KBM-7 (cell line): ENCODE measurements at places on chromosomes 13 and 19.

GRCh38 chr13:29948791-29949190, 98.4 kb upstream of the UBL3 start:
- DNase-seq: no peak

GRCh38 chr13:67619351-67619994, 389.3 kb upstream of the PCDH9 start:
- DNase-seq: no peak

GRCh38 chr19:50925734-50926133, 14.5 kb upstream of the KLK4 start:
- DNase-seq: no peak

GRCh38 chr13:72437458-72437857, 290.0 kb downstream of the MZT1 start:
- DNase-seq: peak; percentile 2

DNA sequence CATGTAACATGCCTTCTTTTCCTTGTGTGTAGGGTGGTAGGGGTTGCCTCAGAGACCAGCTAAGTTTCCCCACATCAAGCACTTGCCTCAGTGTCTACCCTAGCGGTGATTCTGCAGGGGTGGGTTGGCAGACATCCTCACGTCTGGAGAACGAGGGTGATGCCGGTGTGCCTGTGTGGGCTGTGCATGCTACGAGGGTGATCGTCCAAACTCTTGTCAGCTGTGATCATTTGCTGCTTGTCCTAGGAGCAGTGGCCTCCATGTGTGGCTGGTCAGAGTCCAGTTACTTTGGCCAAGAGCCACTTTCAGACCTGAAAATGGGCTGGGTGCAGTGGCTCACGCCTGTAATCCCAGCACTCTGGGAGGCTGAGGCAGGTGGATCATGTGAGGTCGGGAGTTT, 5.1 kb downstream of the GPI start:
- no peak for DNase-seq

DNA sequence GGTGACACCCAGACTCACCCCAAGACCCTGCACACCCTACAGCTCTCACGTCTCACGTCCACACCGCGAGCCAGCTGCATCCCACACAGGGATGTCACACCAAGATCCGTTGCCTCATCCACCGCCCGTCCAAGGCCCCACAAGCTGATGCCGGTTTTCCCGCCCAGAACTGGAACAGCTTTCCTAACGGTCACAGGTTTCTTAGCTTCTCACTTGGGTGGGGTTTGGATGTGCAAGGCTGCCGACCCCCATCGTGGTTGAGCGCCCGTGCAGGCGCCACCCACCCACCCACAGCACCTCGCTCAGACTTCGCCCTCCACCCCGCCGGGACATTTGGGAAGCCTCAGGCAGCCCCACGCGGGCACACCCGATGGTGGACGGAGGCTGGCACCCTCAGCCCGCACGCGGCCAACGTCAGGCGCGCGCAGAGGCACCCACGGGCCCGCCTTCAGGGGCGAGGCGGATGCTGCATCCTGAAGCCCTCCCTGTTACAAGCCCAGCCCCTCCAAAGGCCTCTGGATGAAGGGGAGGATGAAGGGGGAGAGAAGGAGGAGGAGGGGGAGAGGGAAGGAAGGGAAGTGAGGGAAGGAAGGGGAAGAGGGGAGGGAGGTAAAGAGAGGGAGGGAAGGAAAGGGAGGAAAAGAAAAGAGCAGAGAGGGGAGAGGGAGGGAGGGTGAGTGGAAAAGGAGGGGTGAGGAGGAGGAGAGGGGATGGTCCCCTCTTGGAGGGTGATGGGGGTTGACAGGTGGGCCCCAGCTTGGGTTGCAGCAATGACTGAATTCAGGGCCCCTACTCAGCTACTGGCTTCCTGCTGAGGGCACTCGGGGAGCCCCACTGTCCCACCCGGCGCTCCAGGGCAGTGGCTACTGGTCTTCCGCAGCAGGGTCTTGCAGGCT, 12.8 kb downstream of the ONECUT3 start:
- DNase-seq: no peak

- no peak for DNase-seq
Observed at GRCh38 chr13:53048880-53049279, 20.3 kb downstream of the OLFM4 start.
